ENCODE measurements at places on chromosomes 13 and 19.

DNA sequence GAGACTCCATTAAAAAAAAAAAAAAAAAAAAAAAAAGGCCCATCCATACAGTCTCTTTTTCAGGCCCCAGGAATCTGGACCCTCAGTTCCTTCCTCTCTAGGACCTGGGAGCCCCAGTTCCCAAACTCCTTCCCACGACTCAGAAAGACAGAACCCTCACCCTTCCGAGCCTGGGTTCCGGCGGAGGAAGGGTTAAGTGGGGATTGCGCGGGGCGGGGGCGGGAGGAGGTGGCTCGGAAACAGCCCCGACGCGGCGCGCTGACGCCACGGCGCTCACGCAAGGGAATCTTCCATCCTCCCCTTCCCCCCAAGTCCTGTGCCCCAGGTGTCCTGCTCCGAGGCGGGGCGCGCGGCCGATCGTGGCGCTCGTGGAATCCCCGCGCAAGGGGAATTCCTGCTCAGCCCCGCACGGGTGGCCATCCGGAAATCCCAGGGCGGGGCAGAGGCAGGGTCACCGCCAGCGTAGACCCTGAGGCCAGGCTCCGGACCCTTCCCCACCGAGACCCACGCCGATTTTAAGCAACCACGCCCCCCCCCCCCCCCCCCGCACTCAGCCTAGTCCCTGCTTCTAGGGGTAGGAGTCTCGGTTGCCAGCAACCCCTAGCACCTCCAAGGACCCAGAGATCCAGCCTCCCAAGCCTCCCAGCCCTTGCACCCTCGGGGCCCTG, 659 bp downstream of the NFKBID start:
- DNase-seq, result no peak

DNA sequence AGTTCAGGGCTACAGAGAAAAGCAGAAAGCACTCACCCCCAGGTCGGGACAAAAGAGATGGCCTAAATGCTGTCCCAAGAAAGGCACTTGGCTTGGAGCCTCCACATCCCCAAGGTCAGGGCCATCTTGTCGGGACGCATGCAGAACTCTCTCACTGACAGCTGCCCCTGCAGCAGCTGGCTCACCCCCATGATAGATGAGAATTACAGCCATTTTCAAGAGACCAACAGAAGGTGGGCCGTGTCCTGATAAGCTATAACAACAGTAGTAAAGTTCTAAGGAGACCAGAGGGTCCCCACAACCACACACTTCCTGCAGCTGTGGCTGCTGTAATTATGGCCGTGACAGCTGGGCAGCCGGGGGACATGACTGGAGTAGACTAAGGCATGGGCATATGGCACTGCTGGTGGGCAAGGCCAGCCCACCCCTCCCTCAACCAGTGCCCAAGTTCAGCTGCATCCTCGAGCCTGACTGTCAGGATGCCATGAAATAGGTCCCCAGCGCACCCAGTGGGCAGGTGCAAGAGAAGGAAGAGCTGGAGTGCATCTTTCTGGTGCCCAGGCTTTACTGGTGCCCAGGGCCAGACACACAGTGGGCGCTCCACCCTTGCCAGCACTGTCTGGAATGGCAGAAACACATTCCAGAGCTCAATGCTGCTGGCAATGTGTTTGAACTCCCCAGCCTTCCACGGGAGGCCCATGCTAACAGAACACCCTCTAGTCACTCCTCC, 436.7 kb upstream of the ZNF507 start:
- no peak for DNase-seq

- DNase-seq, result no peak
These were observed 261.8 kb downstream of the TBC1D4 start for GRCh38 chr13:75220238-75220542.

GRCh38 chr13:94233401-94233800, 246.1 kb downstream of the DCT start:
- no peak for DNase-seq

DNA sequence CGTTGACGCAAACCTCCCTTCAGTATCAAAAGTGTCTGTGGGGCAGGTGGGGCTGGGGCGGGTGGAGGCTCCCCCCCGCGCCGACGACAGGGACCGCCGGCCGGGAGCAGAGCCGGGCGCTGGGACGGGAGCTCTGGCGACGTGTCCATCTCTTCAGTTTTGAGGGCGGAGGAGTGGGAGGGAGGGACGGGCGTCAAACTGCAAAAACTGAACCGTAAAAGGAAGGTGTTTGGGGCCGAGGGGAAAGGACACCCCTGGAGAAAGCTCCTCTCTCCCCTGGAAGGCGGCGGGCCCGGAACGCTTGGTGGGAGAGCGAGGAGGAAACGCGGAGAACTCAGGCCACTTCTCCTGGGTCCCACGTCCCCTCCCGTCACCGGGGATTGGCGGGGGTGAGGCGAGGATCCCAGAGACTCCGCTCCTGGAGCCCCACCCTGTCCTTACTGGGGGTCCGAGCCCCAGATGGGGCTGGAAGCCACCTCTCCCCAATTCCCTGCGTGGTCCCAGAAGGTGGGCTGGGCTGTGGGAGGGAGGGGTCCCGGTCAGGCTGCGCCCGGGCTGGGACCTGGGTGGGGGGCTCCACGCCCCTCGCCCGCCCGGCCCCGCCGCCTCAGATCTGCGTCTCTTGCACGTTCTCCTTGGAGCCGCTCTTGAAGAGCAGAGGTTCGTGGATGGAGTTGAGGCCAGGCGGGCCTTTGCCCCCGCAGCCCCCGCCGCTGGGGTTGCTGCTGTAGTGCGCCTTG, 3.4 kb upstream of the ASPDH start:
- DNase-seq, result no peak

Measured in NCI-H1417 treated with DMSO at 0.1 percent for 48 hours (cell line).